ENCODE measurements at places on chromosomes 1 and 21. TPM values are rescaled to one million over a fixed set of nuclear protein-coding genes. Genes with fewer than 3 reads are reported as not detected.

Gene PDE9A
- total RNA-seq = 0.27 TPM

Gene SPRR4
- not detected for total RNA-seq

Gene MROH7
- not detected for total RNA-seq

Gene FGR
- 0.38 TPM for total RNA-seq

Gene HOOK1
- 0.11 TPM for total RNA-seq
